Forelimb muscle (tissue), 1 donor: ENCODE measurements at places on chromosomes 12 and 14.

DNA sequence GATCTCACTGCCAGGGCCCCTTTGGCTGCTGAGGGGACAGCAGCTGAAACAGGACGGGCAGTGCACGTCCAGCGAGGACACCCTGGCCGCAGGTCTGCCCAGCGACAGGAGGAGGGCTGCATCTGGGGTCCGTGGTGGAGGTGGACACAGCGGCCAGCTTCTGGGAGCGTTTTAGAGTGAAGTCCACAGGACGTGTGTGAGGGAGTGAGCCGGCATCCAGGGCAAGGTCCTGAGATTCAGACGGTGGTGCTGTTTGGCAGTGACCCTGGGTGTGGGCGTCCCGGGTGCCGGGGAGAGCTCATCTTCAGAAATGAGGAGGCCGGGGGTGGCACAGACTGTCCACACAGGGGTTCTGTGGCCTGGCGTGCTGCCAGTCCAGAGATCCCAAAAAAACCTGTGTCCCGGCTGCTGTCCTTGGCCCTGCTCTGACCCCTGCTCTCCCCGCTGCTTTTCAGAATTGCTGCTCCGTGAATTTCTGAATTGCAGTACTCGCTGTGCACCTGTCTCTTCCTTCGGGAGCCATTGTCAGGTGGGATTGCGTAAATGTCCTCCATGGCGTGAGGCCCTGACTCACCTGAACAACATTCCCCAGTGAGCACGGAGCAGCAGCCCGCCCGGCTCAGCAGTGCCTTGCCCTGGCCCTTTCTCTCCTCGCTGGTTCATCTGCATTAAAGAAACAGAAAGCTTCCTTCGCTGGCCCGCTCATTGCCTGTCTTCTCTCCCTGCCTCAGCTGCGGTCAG lies 183.5 kb upstream of the C14orf180 start:
- no peak for DNase-seq

- no peak for DNase-seq
Observed at GRCh38 chr12:104720339-104721038, 237.6 kb downstream of the SLC41A2 start.

GRCh38 chr14:24425704-24426103 lies 3.8 kb downstream of the CBLN3 start:
- DNase-seq, result no peak

GRCh38 chr12:122031342-122032216 lies 9.9 kb downstream of the BCL7A start:
- DNase-seq, result no peak

GRCh38 chr12:104131609-104132008 lies 6.4 kb downstream of the NFYB start:
- DNase-seq, result no peak

DNA sequence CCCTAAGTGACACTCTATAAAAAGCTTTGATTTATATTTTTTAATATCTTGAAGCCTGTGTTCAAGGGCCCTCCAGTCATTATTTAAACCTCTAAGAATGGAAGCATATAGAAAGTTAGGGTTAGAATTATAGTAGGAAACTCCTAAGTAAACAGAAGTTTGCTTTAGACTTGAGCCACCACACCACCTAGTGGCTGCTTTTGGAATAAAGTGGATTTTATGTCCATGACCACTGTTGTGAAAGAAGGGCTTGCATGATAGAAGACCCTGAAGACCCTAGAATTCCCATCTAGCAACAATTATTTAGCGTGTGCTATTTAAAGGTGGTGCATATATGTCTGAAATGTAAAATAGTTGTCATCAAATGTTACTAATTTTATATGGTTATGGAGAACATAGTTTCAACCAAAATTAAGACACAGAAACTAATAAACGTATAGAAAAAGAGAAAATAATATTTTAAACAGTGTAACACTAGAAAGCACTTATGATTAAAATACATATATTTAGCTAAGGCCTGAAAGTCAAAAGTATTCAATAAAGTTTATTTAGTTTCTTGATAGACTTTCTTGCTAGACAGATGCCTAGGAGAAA lies 21.3 kb downstream of the LRRIQ1 start:
- peak; percentile 8 for DNase-seq

- DNase-seq, result no peak
Observed at GRCh38 chr14:104598039-104598909, 6.3 kb downstream of the TMEM179 start.

DNA sequence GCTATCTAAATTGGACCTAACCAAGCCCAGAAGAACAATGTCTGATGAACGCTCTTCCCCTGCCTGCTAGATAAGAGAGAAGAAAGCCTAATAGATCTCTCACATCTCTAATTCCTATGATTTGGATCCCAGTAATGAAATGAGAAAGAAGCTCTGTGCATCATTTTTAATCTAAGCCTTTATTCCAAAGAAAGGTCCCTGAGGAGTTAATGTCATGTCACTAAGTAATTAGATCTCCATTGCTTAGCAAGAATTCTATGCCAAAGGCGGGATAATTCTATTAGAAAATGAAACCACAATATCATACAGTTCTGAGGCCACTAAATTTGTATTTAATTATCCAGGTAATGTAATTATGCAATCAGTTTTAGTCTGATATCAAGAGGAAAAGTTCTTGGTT lies 74.2 kb upstream of the TMEM260 start:
- no peak for DNase-seq

DNA sequence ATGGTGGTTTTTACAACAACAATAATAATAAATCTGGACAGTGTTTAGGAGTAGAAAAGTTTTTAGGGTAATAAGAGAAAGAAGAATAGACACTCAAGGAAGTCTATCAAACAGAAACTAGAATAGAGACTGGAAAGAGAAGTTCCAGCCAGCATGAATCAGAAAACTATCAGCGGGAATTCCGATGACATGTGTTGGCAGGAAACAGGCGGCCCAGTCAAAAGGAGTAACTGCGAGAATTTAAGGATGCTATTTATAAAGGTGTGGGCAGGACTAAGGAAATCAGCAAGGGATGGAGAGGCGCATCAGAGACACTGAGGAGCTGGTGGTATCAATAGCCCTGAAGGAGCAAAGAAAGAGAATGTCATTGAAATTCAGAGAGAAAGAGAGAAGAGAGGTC lies 89.9 kb downstream of the TBX5 start:
- DNase-seq, result no peak

GRCh38 chr12:83042441-83043200 lies 355.9 kb downstream of the TMTC2 start:
- no peak for DNase-seq

DNA sequence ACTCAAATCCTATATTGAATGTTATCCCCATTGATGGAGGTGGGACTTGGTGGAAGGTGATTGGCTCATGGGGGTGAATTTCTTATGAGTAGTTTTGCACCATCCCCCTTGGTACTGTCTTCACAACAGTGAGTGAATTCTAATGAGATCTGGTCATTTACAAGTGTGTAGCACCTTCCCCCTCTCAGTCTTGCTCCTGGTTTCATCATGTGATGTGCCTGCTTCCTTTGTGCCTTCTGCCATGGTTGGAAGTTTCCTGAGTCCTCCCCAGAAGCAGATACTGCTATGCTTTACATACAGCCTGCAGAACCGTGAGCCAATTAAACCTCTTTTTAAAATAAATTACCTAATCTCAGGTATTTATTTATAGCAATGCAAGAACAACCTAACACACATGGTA lies 302.4 kb upstream of the KITLG start:
- DNase-seq, result no peak

GRCh38 chr14:64758691-64759554 lies 54.7 kb downstream of the PLEKHG3 start:
- peak; percentile 50 for DNase-seq

GRCh38 chr12:39062266-39062996 lies 157.0 kb upstream of the CPNE8 start:
- no peak for DNase-seq

- peak; percentile 17 for DNase-seq
Observed at GRCh38 chr14:84340938-84341337, 1189.0 kb upstream of the FLRT2 start.

GRCh38 chr12:28177461-28177860 lies 12.8 kb upstream of the CCDC91 start:
- no peak for DNase-seq

DNA sequence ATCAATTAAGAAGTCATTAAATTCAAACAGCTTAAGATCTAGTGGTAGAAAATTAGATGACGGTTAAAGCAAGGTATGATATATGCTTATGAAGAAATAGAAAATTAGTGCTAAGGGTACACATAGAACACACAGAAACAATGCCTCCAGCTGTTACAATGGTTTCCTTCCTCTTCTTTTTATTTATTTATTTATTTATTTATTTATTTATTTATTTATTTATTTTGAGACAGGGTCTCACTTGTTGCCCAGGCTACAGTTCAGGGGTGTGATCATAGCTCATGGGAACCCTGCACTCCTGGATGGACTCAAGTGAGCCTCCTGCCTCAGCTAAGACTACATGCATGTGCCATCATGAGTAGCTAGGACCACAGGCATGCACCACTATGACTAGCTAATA lies 34.9 kb upstream of the PTPRR start:
- DNase-seq, result no peak

DNA sequence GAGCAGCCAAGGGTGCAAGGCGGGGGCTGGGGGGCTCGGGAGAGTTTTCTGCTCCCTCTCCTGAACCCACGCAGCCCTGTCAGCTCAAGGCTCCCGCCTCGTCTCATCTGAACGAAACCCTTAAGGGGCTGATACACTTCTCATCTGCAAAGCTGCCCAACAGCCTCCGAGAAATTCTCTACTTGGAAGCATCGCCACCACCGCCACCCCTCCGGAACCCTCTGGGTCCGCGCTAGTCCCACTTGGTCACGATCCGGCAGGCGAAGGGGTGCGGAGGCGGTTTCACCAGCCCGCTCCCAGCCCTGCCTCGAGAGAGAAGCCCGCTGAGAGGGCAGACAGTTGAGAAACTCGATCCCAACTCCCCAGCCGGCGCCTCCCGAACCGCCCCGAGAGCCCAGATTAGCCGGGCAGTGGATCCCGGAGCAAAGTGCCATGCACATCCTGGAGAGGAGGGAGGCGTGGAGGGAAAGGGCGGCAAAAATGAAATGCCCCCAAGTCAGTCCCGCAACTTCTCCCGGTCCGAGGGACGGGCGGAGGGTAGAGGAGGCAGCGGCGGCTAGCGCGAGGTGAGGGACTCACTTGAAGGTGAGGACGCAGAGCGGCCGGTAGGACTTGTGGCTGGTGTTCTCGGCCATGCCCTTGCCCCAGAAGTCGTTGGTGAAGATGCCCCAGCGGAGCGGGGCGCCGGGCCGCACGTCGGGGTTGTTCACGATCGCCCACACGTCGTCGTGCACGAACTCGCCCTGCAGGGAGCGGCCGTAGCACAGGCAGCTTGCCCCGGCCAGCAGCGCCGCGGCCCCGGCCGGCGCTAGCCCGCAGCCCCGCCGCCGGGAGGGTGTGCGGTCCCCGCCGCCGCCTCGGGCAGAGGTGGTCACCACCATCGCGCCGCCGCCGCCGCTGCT lies 620 bp downstream of the TMTC1 start:
- DNase-seq, result no peak

- DNase-seq, result no peak
Observed at GRCh38 chr12:6840330-6840729, 395 bp upstream of the GNB3 start.

- DNase-seq, result no peak
Observed at GRCh38 chr12:132399092-132400010, 70.0 kb upstream of the GALNT9 start.
